NCI-H1092 (cell line): ENCODE measurements at places on chromosomes 1 and 21.
A peak's percentile ranks its signal among the peaks of the same experiment; 100 is the strongest.

DNA sequence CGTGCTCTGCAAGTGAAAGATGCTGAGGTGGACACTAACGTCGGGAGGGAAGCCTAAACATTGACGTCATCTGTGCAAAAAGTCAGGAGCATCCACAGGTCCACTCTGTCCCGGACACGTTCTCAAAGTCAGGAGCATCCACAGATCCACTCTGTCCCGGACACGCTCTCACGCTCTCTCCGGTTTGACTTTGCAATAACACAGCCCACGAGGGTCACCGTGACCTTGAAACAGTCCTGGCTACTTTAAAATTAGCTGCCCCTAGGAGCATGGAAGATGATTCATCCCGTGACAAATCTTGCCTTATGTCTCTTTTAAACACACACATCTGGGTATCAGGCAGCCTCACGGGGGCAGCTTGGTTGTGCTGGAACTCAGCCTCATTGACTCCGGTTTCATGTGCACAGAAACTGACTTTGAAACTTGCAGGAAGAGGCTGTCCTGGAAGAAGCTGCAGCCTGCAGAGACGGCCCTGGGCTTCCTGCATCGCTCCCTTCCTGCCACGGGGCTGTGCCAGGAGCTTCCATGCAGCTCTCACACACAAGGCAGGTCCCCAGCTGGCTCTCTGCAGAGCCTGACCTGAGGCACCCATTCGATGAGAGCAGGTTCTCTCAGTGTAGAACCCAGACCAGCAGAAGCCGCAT is 18.1 kb upstream of the COL18A1 start:
- DNase-seq, result no peak

DNA sequence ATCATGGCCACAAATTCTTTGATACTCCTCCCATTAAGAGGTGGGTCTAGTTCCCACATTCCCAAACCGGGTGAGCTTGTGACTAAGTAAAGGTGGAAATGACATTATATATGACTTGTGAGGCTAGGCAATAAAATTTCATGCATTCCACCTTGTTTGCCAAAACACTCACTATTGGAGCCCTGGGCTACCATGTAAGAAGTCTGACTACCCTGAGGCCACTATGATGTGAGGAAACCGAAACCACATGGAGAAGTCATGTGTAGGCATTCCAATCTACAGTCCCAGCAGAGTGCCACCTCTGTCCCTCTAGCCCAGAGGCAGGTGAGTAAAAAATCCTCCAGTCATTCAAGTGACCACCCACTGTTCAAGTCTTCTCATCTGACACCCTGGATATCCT is 17.9 kb upstream of the SMG7 start:
- DNase-seq, result no peak

DNA sequence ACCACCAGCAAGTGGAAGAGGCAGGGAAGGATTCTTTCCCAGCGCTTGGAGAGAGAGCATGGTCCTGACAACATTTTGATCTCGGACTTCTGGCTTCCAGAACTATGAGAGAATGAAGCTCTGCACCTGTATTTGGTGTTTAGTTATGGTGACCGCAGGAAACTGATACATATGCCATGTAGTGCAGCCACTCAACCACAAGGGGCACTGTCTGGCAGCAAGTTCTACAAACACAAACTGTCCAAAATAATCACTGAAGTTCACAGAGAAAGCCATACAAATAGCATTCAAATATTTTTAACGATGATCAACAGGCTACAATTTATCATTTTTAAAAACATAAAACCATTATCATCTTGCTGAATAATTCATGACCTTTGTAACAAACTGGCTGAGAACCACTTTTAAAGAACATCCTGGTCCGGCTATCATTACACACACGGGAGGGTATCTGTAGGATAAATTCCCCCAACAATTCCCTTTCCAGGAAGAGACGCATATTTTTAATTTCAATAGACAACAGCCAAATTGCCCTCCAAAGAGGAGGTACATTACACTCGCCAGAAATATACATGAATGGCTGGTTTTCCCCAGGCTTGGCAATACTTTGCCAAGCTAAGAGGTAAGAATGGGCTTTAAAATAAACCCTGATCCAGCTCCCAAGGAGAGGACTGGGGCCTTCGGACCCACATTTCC is 9.2 kb upstream of the CBR3 start:
- DNase-seq, result peak; percentile 42

DNA sequence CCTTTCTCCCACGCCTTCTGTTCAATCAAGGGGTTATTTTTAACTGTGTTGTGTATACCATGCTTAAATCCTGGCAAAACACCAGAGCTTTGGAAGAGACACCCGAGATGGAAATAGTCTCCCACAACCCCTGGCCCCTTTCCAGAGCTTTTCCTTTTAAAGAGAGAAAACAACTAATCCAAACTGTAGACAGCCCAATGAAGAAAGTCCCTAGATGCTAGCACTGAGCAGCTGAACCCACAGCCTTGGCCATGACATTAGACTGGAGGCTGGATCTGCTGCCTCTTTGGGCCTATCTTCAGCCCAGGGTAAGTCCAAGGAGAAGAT is 64.9 kb upstream of the ARTN start:
- peak; percentile 35 for DNase-seq

GRCh38 chr1:100353988-100354387 is 1.7 kb downstream of the CDC14A start:
- no peak for DNase-seq
